CD8-positive, alpha-beta T cell (primary cell): ENCODE measurements at places on chromosomes 13 and 19. TPM values are rescaled to one million over a fixed set of nuclear protein-coding genes. Genes with fewer than 3 reads are reported as not detected.

GRCh38 chr13:40333226-40333625 is 333.2 kb downstream of the FOXO1 start:
- DNase-seq, result no peak

DNA sequence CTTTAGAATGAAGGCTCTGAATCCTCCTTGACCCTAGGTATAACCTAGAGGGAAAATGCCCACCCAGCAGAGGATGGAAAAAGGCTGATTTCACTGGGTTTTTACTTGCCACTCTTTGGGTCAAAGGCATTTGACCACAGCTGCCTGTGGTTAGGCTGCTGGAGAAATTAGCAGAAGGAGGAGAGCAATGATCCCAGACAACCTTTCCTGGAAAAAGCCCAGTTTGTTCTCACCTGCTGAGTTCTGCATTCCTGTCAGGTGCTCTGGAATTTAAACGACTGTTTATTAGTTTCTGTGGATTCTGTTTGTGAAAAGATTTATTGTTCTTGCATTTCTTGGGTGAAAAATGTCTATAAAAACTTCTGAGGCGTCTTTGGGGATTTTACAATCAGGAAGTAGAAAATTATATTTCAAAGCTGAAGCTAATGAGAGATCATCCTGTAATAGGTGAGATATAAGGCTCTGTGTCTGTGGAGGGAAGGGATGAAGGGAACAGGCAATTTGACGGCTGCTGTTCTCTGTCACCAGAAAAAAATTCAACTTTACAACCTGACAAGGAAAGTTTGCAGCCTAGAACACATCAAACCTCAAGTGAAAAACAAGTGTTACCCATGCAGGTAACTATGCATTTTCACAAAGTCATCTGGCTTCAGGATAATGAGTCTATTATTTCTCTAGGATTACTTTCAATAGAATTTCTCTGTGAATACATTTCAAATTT is 519.7 kb downstream of the DIAPH3 start:
- DNase-seq, result no peak

Gene ZNF880
- total RNA-seq, result 26.1 TPM

Gene CEACAM16
- not detected for total RNA-seq

DNA sequence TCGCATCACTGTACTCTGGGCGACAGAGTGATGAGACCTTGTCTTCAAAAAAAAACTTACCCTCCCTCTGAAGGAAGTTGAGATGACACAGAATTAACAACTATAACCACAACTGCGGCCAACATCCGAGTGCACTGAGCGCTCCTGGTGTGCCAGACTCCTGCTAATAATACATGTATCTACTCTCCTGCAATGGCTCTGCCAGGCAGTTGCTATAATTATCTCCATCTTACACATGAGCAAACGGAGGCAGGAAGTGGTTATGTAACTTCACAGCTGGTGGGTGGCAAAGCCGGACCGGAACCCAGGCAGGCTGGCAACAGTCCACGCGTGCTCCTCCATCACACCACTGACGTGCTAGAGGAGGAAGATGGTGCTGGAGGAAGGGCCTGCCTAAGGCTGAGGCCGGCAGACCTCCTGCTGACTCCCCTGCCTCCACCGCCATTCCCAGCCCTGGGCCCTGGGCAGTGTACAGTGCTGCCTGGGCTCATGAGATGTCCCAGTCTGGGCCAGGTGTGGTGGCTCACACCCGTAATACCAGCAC is 12.6 kb downstream of the XRCC1 start:
- peak; percentile 70 for DNase-seq

DNA sequence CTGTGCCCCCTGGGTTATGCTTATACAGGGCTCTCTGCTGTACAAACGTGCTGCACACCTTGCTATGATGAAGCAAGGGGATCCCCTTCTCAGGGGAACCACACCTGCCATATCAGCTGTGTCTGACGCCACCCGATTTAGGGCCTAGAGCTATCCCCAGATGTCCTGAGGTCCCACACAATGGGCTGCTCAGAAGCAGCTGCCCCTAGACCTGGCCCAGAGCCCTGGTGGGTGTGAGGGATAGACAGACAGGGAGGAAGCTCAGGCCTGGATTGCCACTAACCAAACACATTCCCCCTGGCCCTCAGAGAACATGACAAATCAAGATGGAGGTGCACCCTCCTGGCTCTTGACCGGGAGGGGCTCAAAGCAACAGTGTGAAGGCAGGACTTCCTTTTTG is 59.3 kb downstream of the TSHZ3 start:
- DNase-seq, result no peak

GRCh38 chr13:65026505-65026904 is 2203.6 kb downstream of the PCDH9 start:
- DNase-seq, result no peak

DNA sequence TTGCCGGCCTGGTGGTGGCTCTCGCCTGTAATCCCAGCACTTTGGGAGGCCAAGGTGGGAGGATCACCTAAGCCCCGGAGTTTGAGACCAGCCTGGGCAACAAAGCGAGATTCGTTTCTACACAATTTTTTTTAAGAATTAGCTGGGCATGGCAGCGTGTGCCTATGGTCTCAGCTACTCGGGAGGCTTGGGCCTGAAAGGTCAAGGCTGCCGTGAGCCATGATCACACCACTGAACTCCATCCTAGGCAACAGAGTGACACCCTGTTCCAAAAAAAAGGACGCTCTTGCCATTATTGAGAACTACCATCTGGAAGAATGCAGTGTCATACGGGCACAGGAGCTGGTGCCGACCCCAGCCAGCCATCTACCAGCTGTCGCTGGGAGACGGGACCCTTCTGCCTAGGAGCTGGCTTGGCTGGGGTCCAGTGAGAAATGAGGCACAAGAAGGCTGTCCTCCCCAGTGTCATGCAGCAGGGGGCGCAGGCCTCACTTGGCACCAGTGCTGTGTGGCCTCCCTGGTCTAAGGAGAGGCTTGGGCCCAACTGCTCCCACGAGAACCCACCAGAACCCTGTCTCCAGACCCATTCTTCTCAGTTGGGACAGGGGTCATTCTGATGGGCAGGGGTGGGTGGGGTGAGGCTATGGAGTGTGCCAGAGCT is 12.2 kb upstream of the RELB start:
- peak; percentile 65 for DNase-seq

DNA sequence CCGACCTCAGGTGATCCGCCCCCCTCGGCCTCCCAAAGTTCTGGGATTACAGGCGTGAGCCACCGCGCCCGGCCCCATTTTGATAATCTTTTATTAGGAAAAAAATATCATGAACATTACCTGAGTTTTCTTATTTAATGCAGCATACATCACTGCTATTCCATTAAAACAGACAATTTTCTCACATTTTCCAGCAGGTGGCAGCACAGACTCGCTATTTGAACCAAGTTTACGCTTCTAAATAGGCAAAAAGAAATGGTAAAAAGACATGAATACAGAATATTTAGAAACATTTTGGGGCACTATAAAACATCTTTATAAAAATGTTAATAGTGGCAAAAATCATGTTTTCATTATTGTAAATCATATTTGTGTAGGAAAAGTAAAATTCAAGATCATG is 903.1 kb downstream of the SLITRK6 start:
- no peak for DNase-seq
